SK-N-DZ (cell line): ENCODE measurements at places on chromosomes 4 and X.

GRCh38 chrX:27903960-27904359 is 77.3 kb downstream of the DCAF8L1 start:
- no peak for DNase-seq

GRCh38 chr4:23225564-23225963 is 532.8 kb downstream of the GBA3 start:
- no peak for DNase-seq

GRCh38 chrX:31658360-31658759 is 586.5 kb upstream of the FTHL17 start:
- DNase-seq: peak; percentile 20

DNA sequence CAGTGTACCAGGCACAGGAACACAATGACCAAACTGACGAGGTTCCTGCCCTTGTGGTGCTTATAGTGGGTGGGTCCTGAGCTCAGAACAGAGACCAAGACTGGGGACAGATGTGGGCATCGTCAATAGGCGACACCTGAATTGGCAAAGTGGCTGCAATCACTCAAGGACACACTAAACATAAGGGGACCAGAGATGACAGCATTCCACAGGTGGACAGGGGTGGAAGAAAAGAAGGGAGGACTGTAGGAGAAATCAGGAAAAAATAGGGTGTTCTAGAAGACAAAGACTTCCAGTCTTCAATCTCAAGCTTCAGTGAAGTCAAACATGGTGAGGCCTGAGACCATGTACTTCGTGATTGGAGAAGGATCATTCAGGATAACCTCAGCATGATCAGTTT is 5.8 kb downstream of the SH3KBP1 start:
- DNase-seq: no peak
